Mesothelial cell of epicardium (in vitro differentiated cells): ENCODE measurements at places on chromosomes 1 and 21.

DNA sequence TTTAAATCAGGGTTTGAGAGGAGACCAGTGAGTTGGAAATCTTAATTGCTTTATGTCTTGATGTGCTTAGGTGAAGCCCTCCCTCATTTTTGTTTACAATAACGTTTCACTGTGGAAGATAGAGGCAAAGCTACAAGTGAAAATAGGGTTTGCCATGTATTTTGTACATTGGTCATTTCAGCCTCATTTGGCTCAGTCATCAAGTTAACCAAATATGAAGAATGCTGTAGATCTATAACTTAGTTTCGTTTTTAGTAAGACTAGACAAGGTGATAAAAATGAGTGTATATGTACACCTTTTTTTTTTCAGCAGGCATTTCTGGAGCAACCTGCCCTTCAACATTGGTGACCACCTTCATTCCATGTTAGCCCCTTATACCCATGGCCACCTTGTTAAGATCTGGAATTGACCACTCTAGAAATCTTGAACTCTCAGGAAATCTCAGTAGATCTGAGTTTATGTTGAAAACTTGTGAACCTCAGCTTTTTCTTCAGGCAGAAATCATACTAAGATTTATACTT, 2.9 kb downstream of the NFYC start:
- no peak for DNase-seq

DNA sequence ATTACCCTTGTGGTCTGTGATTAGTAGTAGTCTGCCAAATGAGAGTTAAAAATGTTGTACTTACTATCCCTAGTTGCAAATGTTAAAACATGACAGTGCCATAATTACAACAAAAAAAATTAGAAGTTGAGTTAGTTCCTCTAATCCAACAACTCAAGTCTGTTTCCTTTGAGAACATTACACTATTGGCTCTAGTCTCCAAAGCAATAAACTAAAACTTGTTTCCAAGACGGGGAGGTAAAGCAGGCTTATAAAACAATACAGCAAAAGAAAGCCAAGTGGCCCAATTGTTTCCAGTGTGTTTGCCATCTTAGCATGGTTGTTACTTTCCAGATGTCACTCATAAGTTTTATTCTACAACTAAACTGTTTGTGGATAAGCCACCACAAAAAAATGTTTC, 11.6 kb downstream of the KYAT3 start:
- DNase-seq: no peak

DNA sequence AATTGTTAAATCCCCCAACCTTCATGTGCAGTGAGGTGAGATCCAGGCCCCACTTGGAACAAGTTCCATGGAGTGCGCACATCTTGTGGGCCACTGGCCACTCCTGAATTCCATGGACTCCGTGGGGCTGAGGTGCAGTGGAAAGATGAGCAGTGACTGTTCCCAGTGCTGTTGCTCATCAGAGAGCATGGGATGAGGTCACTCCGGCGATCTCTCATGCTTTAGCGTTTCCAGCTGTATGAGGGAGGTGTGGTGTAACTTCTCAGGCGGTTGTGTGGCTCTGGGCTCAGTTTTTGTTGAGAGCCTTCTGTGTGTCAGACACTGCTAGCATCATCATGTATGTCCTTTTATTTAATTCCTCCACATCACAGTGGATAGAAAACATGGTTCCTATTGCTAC, 96.2 kb downstream of the GALNT2 start:
- no peak for DNase-seq

GRCh38 chr1:62325681-62326080, 6.4 kb upstream of the KANK4 start:
- DNase-seq: no peak
